ENCODE measurements at places on chromosomes 5 and 9.

- H3K27me3 ChIP-seq = peaks cover 48% of the 10 kb centered on the region
- H3K4me1 ChIP-seq = peaks cover 12% of the 10 kb centered on the region
- DNase-seq = peak; percentile 16
- H3K4me3 ChIP-seq = peak overlapping the region; percentile 74
- no peaks in the 10 kb centered on the region for H3K36me3 ChIP-seq
These were observed 1.5 kb upstream of the ANKH start for GRCh38 chr5:14873093-14873492.

DNA sequence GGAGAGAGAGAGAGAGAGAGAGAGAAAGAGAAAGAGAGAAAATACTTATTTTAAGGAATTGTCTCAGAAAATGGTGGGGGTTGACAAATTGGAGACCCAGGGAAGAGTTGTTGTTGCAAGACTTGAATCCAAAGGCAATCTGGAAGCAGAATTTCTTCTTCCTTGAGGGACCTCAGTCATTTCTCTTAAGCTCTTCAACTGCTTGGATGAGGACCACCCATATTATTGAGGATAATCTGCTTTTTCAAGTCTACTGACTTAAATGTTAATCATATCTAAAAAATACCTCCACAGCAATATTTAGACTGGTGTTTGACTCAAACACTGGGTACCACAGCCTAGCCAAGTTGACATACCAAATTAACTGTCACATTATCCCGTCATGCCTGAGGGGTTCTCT lies 2.9 kb downstream of the CDKN2B-AS1 start:
- H3K36me3 ChIP-seq = no peaks in the 10 kb centered on the region
- DNase-seq = no peak

DNA sequence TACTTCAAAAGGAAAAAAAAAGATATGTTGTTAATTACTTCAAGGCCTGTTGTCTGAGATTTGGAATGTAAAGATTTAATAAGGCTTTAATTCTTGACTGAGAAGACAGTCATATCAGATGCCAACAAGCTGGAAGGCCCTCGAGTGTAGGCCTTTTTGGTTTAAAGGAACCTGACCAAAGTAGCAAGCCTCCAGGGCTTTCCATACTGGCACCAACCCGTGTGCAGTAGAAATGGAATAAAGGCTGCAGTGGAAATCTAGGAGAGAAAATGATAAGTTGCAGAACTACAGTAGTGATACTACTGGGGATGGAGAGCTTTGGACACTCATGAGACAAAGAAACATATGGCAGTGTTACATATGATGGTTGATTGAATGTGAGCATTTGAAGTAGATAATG lies 358.0 kb downstream of the TAF11L14 start:
- no peak overlapping the region for H3K4me3 ChIP-seq
- no peak for DNase-seq
- no peaks in the 10 kb centered on the region for H3K36me3 ChIP-seq
- H3K4me1 ChIP-seq = no peaks in the 10 kb centered on the region
- H3K27ac ChIP-seq = no peak overlapping the region

DNA sequence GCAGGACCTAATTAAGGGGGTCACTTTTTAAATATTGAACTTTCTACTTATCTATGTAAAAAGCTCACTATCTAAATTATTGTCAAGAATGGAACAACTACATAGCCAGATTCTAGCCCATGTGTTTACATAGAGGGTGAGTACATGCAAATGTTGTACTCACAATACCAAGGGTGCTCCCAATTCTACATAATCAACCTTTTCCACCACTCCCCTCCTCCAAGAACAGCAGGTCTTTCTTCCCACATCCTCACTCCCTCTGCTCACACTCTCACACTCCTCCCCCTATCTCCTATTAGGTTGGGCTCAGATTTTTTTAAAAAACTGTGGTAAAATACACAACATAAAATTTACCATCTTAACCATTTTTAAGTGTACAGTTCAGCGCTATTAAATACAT lies 325.4 kb downstream of the ARL15 start:
- H3K4me1 ChIP-seq = peaks cover 21% of the 10 kb centered on the region
- no peak overlapping the region for H3K4me3 ChIP-seq
- DNase-seq = peak; percentile 14
- H3K36me3 ChIP-seq = no peaks in the 10 kb centered on the region

- no peaks in the 10 kb centered on the region for H3K36me3 ChIP-seq
- no peak overlapping the region for H3K4me3 ChIP-seq
- no peak overlapping the region for H3K27ac ChIP-seq
- no peak for DNase-seq
- no peaks in the 10 kb centered on the region for H3K27me3 ChIP-seq
These were observed 90.4 kb upstream of the ANKRD55 start for GRCh38 chr5:56323505-56323904.

DNA sequence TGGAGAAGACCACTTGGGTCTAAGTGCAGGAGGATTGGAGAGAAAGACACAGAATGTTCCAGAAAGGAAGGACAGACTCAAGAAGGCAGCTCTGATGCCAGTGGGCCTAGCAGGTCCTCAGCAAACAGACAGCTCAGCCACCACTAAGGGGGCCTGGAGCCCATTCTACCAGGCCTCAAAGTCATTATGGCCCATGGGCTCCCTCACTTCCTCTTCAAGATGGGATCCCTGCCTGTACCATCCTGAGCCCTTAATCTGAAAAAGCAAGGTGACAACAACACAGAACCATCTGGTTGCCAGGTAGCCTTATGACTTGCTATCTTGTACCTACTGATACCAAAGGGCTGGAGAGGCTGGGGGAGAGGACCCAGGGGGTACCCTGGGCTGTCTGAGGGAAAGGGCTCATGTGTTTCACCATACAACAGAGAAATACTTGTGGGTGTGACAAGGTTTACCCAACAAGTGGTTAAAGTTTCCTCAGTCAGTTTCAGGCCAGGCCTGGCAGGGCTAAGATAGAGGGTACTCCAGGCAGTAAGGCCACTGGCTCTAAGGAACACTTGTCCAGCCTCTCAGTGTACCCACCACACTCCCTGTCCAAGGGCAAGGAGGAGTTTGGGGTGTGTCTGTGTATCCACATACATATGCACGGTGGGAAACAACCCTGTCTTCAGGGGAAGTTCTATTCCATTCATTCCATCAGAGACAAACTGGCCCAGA lies 30.7 kb downstream of the TCF7 start:
- DNase-seq = no peak
- peaks cover 6% of the 10 kb centered on the region for H3K4me1 ChIP-seq
- H3K36me3 ChIP-seq = peaks cover 6% of the 10 kb centered on the region
- no peak overlapping the region for H3K4me3 ChIP-seq

- DNase-seq = peak; percentile 79
- no peaks in the 10 kb centered on the region for H3K27me3 ChIP-seq
- no peak overlapping the region for H3K27ac ChIP-seq
- H3K4me1 ChIP-seq = no peaks in the 10 kb centered on the region
- no peaks in the 10 kb centered on the region for H3K36me3 ChIP-seq
These were observed 21.3 kb downstream of the KCTD16 start for GRCh38 chr5:144191998-144192397.

DNA sequence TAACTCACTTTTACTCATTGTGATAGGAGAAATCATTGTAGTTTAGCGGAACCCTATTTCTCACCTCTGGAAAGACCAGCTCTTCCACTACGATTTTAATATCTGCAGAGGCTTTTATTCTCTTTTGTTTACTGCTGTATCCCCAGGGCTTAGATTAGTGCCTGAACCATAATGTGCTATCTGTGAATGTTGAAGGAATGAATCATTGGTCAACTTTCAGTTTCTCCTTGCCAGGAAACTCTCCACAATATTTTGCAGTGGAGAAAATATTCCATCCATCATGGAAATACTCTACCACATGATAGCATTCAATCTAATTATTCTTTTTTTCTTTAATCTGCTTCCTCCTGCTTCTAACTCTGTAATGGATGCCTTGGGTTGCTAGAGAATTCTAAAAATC lies 263.5 kb upstream of the PTPRD start:
- no peaks in the 10 kb centered on the region for H3K36me3 ChIP-seq
- no peaks in the 10 kb centered on the region for H3K27me3 ChIP-seq
- H3K4me3 ChIP-seq = no peak overlapping the region
- no peak overlapping the region for H3K27ac ChIP-seq

DNA sequence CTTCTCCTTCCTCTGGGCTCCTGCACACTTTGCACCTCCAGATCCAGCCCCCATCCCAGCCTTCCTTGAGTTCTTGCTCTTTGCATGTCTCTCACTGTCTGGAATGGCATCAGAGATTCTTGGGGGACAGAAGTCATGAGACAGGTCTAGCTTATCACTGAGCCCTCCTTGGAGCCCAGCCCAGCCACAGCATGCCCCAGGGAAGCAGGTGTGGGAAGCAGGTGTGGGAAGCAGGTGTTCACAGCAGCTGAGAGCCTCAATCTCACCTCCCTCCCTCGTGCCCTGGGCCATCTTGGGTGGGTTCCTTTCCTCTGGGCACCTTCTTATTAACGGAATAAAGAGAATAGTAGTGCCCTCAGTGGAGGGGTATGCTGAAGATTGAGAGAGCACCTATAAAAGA lies 27.2 kb downstream of the SLC6A7 start:
- no peak for DNase-seq
- no peak overlapping the region for H3K4me3 ChIP-seq
- H3K27ac ChIP-seq = no peak overlapping the region
- no peaks in the 10 kb centered on the region for H3K27me3 ChIP-seq
- peaks cover 3% of the 10 kb centered on the region for H3K4me1 ChIP-seq
- no peaks in the 10 kb centered on the region for H3K36me3 ChIP-seq

- H3K27ac ChIP-seq = no peak overlapping the region
- H3K4me1 ChIP-seq = peaks cover 44% of the 10 kb centered on the region
- peak; percentile 41 for DNase-seq
These were observed 24.6 kb downstream of the NDUFA8 start for GRCh38 chr9:122134822-122135528.

- H3K27ac ChIP-seq = peak overlapping the region; percentile 80
- H3K4me1 ChIP-seq = peaks cover 10% of the 10 kb centered on the region
- no peak for DNase-seq
- peaks cover 1% of the 10 kb centered on the region for H3K27me3 ChIP-seq
- H3K4me3 ChIP-seq = no peak overlapping the region
These were observed 7.7 kb downstream of the TPM2 start for GRCh38 chr9:35682051-35682450.

DNA sequence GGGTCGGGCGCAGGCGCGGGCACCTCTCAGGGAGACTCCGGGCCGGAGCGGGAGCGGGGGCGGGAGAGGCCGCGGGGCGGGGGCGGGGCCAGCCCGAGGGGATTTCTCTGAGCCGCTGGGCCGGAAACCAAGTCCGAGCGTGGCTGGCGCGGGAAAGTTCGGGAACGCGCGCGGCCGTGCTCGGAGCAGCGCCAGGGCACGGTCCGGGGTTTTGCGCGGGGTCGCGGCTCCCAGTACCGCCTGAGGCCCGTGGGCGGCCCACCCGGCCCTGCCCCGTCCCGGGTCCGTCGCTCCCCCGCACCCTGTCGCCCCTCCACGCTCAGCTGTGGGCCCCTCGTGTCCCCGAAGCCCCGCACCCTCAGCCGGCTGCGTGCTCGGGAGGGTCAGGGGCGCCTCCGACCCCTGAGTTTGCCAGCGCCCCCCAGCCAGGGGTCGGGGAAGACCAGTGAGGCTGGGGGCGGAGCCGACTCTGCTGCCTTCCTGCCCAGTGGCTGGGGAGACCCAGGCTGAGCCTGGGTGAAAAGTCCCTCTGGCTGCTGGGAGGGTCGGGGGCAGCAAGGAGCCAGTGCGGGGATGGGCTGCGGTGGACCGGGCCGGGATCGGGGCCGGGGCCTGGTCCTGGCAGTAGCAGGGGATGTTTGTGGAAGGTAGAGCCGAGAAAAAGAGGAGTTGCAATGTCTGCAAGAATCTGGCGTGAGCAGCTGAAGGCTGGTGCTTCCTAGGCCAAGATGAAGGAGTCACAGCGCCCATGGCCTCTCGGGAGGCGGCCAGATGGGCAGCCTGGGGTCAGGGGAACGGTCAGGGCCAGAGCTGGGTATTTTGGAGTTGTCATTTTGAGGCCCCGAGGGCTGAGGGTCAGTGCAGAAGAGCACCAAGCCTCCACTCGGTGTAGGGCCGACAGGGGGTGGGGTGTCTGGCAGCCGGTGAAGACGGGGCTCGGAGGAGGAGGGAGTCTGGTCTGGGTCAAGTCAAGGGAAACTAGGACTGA lies 588 bp downstream of the TRAF2 start:
- peak; percentile 74 for DNase-seq
- peaks cover 7% of the 10 kb centered on the region for H3K4me1 ChIP-seq
- H3K27me3 ChIP-seq = no peaks in the 10 kb centered on the region
- H3K27ac ChIP-seq = no peak overlapping the region
- peak overlapping the region; percentile 91 for H3K4me3 ChIP-seq

- H3K4me3 ChIP-seq = no peak overlapping the region
- H3K27ac ChIP-seq = no peak overlapping the region
- no peak for DNase-seq
- H3K27me3 ChIP-seq = no peaks in the 10 kb centered on the region
- H3K36me3 ChIP-seq = no peaks in the 10 kb centered on the region
- H3K4me1 ChIP-seq = peaks cover 13% of the 10 kb centered on the region
These were observed 21.3 kb downstream of the CYSTM1 start for GRCh38 chr5:140196115-140196814.

GRCh38 chr5:154342963-154343362 lies 102.8 kb upstream of the SAP30L start:
- H3K27ac ChIP-seq = no peak overlapping the region
- DNase-seq = no peak
- H3K4me3 ChIP-seq = no peak overlapping the region
- no peaks in the 10 kb centered on the region for H3K4me1 ChIP-seq
- no peaks in the 10 kb centered on the region for H3K27me3 ChIP-seq

DNA sequence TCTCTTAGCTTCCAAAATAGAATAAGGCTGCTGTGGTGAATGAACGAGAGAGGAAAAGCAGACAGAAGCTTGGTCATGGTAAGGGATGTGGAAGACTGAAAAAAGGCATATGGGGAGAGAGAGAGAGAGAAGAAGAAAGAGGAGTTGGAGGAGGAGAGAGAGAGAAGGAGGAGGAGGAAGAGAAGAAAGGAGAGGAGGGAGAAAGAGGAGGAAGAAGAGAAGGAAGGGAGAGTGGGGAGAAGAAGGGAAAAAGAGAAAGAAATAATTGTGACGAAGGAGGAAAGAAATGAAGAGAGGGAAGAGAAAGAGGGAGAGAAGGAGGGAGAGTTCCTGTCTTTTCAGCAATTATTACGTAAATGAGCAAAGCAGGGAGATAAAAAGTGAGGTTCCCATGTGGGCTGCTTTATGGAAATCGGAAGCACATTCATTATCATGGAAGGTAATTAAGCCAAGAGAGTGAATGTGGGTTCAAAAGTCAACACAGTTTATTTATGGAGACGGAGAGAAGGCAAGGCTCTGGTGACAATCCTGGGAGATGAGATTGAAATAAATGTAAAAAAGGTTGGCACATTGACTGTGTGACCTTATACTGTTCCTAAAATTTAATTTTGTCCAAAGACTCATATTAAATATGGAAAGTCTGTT lies 611.2 kb downstream of the KIF4B start:
- H3K27me3 ChIP-seq = no peaks in the 10 kb centered on the region
- H3K36me3 ChIP-seq = no peaks in the 10 kb centered on the region
- no peak overlapping the region for H3K27ac ChIP-seq
- H3K4me3 ChIP-seq = no peak overlapping the region

DNA sequence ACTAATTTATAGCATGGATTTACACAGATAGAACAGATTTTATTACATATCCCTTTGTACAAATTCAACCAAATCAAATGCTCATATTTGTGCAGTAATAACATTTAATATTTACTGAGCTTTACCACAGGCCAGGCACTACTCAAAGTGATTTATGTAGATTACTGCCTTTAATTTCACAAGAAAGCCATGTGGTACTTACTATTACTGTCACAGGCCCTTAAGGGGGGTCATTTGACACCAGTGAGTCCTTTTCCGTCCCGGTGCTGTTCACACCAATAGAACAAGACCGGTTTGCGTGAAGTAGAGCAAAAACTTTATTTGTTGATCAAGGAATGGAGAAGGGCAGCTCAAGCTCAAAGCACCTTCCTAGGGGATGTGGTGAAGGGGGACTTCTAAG lies 308.5 kb upstream of the KCNN2 start:
- no peak for DNase-seq
- H3K36me3 ChIP-seq = no peaks in the 10 kb centered on the region
- peaks cover 46% of the 10 kb centered on the region for H3K27me3 ChIP-seq
- no peak overlapping the region for H3K27ac ChIP-seq

Measured in GM23338 (cell line).